Sciatic nerve (tissue), 2 donors: ENCODE measurements at places on chromosomes 1 and 21. TPM values are rescaled to one million over a fixed set of nuclear protein-coding genes. Genes with fewer than 3 reads are reported as not detected.

DNA sequence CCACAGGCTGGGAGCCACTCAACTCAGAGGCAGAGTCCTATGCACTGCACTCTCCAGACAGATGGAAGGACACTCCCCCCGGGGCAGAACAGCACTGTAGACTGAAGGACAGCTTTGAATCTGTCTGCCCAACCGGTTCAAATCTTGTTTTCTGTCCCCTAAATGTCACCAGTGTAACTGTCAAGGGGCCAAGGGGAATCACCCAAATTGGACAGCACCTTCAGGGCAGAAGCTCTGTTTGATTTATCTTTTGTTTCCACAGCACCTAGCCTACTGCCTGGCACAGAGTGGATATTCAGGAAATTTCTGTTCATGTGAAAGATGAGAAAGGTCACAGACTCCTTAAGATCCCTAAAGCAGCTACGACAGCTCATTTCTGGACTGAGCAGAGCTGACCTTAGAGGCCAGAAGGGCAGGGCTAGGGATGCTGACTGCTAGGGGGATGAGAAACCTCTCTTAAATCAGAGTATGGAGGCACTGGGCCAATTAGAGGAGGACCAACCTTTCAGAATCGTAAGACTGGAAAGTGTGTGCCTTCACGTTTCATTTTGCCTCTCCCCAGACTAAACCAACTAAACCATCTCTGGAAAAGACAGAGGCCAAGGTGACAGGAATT is 41.0 kb downstream of the ITPKB start:
- DNase-seq = no peak

DNA sequence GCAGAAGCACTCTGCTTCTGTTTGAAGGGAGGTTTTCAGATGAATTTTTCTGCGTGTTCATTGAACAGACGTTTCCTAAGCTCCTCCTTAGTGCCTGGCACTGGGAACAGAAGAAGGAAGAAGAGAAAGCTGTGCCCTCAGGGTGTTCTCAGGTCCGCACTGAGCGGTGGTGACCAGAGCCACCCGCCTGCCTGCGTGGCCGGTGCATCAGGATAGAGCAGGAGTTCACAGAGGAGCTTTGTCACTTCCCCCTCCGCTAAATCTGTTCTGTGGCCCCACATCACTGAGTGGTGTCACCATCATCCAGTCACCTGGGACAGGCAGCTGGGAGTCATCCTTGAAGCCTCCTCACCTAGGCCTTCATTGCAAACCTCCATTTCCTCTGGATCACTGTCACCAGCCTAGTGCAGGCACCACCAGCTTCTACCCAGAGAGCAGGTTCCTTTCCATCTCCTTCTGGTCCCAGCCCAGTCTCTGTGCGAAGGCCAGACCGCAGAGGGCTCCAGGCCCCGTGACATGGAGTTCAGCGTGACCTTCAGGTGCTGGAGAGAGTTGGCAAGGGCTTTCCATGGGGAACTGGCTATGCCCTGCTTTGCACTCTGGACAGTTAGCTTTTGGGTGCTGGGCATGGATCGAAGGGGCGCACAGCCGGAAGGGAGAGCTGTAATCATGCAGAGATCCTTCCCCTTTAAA is 21.7 kb downstream of the PARK7 start:
- DNase-seq = no peak

GRCh38 chr1:24003331-24003972 is 23.3 kb upstream of the SRSF10 start:
- DNase-seq = no peak

GRCh38 chr1:39857126-39857878 is 26.0 kb downstream of the TRIT1 start:
- DNase-seq = no peak

DNA sequence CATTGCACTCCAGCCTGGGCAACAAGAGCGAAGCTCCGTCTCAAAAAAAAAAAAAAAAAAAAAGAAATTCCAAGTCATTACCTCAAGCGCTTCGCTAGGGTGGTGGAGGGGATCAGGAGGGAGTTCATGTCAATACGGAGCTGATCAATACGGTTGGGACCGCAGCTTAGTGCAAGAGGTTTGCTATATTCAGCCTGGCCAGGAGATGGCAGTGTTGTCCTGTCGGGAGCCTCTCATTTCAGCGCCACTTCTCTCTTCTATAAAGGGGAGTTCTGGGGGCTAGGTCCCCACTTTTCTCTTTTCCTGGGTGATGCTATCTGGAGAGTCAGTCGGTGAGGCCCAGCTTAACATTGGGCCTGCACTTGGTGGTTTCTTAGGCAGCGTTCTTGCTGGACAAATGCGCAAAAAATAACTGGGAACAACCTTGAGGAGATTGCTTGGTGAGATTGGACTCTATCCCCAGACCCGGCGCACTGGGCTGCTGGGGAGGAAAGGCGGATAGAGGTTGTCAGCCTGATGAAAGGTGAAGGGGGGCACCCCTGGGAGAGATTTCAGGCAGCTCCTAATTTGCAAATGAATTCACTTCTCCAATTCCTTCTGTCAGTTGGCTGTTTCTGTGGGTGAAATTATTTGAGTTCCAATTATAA is 40.4 kb downstream of the KIAA0040 start:
- DNase-seq = peak; percentile 84

The GBP3 gene
- total RNA-seq = 25.9 TPM

The FGR gene
- total RNA-seq = 15.3 TPM
